Type B pancreatic cell (in vitro differentiated cells): ENCODE measurements at places on chromosomes 1 and 21. TPM values are rescaled to one million over a fixed set of nuclear protein-coding genes. Genes with fewer than 3 reads are reported as not detected.
A peak's percentile ranks its signal among the peaks of the same experiment; 100 is the strongest.

GRCh38 chr1:153938996-153939395 lies 7.5 kb downstream of the DENND4B start:
- no peak for DNase-seq

DNA sequence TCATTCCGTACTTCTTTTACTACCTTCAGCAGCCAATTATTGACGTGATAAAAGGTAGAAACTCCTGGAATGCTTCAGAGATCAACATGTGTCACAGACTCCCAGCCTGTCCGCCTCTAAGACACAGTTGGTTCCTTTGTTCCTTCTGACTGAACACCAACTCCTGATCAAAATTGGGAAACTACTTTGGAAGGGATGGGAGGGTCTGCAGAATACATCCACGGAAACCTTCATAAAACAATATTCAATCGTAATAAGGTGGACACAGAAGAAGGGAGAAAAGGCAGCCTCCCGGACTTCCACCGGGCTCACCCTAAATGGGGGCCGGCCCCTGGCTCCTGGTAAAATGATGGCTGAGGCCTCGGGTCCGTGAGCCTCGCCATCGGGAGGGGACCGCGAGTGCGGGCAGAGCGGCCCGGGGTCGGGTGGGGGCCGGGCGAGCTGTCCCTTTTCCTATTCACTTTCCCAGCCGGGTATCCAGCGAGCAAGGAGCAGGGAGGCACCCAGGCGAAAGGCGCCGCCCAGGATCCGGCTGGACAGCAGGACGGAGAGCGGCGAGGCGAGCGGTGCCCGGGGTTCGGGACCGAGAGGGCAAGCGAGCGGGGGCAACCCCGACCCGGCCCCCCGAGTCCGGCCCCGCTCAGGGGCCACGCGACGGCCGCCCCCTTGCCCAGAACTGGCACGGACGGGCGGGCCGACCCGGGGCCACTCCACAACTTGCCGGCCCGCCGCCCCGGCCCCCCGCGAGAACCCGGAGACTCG lies 805 bp downstream of the NRIP1 start:
- DNase-seq = peak; percentile 74

- no peak for DNase-seq
Observed at GRCh38 chr1:184734980-184735379, 19.7 kb downstream of the EDEM3 start.

GRCh38 chr1:27398405-27399149 lies 6.2 kb downstream of the GPR3 start:
- DNase-seq = no peak

- DNase-seq = no peak
Observed at GRCh38 chr1:189656628-189657530, 820.8 kb downstream of the BRINP3 start.

GRCh38 chr1:177181631-177182291 lies 11.0 kb downstream of the BRINP2 start:
- DNase-seq = peak; percentile 86

DNA sequence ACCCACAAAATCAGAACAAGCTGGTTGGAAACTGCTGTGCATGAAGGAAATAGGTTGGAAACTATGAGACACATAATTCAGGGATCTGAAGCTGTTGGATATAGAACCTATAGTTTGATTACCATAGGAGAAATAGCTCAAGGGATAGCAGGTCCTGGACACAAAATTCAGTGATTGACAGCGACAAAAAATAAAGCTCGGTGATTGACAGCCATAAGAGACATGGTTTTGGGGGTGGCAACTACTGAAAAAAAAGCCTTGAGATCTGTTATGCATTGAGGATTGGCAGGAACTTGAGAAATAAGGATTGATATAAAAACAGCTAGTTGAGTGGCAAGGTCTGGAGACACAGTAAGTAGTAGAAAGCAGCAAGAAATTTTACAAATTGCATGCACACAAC lies at the start of gene KRTAP25-1:
Gene KRTAP25-1, minus strand, starts transcription at position 300 of the 400 bp plus-strand sequence. Its CDS starts 24 bp downstream, at position 276.
- DNase-seq = no peak

- no peak for DNase-seq
Observed at GRCh38 chr1:81717230-81717629, 83.5 kb upstream of the ADGRL2 start.

DNA sequence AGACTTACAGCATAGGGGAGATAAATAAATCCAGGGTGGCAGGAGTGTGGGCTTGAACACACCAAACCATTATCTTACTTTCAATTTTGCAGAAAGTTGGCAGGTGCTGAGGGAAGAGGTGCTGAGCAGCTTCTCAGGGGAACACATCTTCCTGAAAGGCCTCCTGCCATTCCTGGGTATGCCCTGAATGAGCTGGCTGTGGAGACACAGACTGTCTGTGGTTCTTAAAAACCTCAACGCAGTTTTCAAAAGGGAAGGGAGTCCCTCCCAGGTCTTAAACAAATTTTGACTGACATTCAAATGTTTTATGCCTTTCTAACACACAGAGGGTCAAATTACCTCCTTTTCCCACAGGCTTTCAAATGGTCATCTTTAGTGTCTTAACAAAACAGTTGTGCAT lies 166.9 kb downstream of the TNFSF18 start:
- DNase-seq = no peak

DNA sequence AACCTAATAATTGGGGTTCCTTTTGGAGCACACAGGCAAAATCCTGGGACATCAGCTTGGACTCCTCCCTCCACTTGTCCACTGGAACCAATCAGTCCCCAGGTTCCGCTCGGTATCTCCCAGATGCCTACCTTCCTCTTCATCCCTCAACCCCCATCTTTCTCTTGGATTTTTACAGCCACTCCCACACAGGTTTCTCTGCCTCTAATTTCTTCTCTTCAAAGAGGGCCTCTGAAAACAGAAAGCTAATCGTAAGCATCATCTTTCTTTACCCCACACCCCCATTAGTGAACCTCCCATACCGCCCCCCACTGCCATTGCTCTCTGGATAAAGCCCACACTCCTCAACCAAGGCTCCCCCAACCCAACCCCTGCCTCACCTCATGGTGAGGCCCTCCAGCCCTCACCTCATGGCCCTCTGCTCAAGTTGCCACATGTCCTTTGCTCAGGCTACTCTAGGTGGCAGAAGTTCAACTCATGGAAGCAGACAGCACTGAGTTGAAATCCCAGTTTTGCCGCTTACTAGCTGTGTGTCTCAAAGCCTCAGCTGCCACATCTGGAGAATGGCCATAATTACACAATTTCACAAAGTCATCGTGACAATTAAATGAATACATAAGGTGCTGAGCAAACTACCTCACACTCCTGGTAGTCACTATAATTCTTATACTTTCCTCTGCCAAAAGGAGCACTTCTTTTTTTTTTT lies 18.1 kb upstream of the WASF2 start:
- no peak for DNase-seq

DNA sequence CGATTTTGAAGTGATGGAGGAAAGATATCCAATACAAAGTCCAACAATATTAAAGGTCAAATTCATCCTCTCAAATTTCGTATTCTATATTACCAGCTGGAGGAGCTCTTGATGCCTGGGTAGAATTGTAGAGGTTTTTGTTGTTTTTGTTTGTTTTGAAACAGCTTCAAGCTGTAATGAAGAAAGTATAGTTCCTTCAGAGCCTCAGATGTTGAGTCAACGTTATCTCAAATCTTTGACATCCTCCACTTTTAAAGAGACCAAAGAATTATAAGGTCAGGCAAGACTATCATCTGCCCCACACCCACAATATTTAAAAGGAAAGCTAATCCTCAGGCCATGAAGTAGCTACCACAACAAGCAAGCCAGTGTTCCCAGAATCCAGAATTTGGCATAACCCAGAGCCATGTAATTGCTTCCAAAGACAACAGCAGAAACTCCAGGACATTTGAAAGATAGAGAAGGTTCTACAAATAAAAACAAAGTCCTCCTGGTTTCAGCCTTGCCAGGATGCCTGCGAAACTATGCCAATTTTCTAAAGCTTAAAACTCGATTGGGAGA lies 24.9 kb downstream of the VAV3 start:
- DNase-seq = no peak

Gene COL9A2
- 7.7 and 19.8 TPM in 2 replicates for total RNA-seq

Gene HTR6
- total RNA-seq = not detected in 2 replicates

Gene DNAH14
- total RNA-seq = 23.6 and 42.1 TPM in 2 replicates

Gene CAPN8
- 0.71 and 2.3 TPM in 2 replicates for total RNA-seq

Gene VHLL
- 0.48 TPM in 1 of 2 replicates, not detected in the other for total RNA-seq

Gene PCP4
- total RNA-seq = 20.3 and 31.0 TPM in 2 replicates

Gene CELA2B
- total RNA-seq = not detected in 2 replicates
